Activated T-cell treated with anti-CD3 and anti-CD28 coated beads, Interleukin-2, amount 50 U/mL, for 72 hours (primary cell): ENCODE measurements at places on chromosomes 2 and 18.

DNA sequence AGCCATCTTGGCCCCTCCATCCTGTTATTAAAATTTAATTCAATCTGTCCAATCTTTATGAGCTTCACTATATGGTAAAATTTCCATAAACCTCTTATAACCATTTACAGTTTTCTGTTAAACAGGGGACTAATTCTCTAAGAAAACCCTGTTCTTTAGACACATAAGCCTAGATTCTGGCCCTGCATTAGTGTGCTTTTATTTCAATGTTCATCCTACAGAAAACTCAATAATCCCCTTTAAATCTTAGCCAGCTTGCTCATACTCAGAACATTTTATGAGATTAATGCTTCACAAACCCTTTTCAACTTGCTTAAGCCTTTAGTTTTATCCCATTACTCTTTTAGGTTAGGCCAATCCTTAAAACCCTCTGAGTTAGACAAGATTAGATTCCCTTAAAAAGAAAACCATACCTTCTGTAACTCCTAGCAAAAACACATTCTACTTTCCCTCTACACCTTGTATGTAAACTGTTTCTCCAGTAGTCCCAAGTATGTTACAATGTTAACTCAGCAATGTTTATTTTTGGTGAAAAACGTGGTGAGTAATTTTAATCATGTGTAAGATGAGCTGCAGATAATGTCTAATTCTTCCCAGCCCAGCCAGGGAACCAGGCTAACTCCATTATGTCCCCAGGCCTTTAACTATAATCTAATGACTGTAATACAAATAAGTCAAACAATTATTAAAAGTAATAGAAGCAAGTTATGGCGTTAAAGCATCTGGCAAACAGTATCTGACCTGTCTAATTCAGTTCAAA lies 1953.4 kb upstream of the LRRTM1 start:
- H3K27me3 ChIP-seq = no peaks in the 10 kb centered on the region
- H3K36me3 ChIP-seq = peaks cover 10% of the 10 kb centered on the region
- no peak overlapping the region for H3K27ac ChIP-seq
- H3K4me1 ChIP-seq = no peaks in the 10 kb centered on the region
- DNase-seq = no peak

GRCh38 chr18:30489890-30490643 lies 552.5 kb downstream of the DSC3 start:
- DNase-seq = no peak
- no peak overlapping the region for H3K27ac ChIP-seq
- no peaks in the 10 kb centered on the region for H3K4me1 ChIP-seq
- H3K27me3 ChIP-seq = no peaks in the 10 kb centered on the region

DNA sequence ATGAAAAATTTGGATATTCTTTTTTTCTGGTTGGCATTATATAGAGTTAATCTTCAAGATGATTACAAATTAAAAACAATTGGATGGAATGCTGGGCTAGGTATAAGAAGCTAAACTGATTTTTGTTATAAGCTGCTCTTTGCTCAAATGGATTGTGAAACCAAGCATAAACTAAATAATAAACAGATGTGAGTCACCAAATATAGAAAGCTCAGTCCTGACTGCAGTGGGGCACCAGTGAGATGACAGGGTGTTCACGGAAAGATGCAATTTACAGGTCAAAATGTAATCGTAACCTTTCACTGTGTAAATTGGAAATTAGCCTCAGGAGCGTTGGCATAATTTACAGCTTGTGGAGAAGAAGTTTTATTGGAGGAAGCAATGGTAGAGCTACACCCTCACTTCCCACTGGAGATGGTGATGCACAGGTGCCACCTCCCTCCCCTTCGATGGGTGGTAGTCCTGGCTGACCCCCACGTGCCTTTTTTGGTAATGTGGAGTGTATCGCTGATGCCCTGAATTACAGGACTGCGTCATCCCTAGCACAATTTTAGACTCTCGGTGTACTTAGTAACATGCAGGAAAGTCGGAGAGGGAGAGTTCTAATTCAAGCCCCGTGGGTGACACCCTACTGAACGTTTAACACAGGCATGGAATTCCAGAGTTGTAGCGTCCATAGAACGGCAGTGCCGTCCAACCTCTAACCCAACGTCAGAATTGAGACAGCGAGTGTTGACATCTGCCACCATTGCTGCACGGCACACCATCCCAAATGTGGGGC lies 73.9 kb upstream of the NFATC1 start:
- DNase-seq = no peak
- no peak overlapping the region for H3K4me3 ChIP-seq
- H3K36me3 ChIP-seq = peaks cover 4% of the 10 kb centered on the region
- H3K27me3 ChIP-seq = no peaks in the 10 kb centered on the region
- no peak overlapping the region for H3K27ac ChIP-seq

DNA sequence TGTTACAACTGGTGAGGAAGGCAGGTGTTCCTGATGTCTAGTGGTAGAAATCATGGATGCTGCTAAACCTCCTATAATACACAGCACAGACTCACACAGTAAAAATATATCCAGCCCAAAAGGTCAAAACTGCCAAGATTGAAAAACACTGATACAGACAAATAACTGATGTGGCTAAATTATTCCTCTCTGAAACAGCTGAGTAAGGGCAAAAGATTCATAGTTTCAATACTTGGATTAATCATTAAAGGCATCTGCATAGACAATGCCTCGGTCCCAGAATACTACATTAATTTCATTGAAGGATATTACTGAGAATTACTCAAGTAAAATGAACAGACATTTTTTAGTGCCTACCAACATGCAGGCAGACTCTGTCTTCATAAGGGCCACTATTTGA lies 180.7 kb upstream of the CRIM1 start:
- no peak overlapping the region for H3K27ac ChIP-seq
- H3K4me3 ChIP-seq = no peak overlapping the region
- H3K27me3 ChIP-seq = peaks cover 5% of the 10 kb centered on the region
- H3K36me3 ChIP-seq = no peaks in the 10 kb centered on the region
- no peak for DNase-seq

DNA sequence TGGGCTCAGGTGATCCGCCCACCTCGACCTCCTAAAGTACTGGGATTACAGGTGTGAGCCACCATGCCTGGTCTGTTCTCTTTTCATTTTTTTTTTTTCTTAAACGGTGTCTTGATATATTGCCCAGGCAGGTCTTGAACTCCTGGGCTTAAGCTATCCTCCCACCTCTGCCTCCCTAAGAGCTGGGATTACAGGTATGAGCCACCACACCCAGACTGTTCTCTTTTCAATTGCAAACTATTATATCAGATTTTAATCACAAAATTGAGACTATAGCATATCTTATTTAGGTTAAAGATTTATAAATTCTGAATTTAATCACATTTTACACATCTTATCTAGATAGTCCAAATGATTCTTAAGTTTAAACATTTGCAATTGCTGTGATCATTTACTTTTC lies 15.5 kb upstream of the ACTR2 start:
- H3K4me1 ChIP-seq = no peaks in the 10 kb centered on the region
- H3K36me3 ChIP-seq = no peaks in the 10 kb centered on the region
- no peak overlapping the region for H3K4me3 ChIP-seq
- no peak overlapping the region for H3K27ac ChIP-seq
- DNase-seq = no peak
- no peaks in the 10 kb centered on the region for H3K27me3 ChIP-seq

- H3K4me3 ChIP-seq = no peak overlapping the region
- no peak for DNase-seq
- no peak overlapping the region for H3K27ac ChIP-seq
- H3K36me3 ChIP-seq = no peaks in the 10 kb centered on the region
- H3K27me3 ChIP-seq = no peaks in the 10 kb centered on the region
These were observed 1027.7 kb downstream of the TMEM182 start for GRCh38 chr2:103789381-103790095.

GRCh38 chr2:162116352-162116751 lies 35.7 kb downstream of the GCG start:
- no peaks in the 10 kb centered on the region for H3K4me1 ChIP-seq
- no peak for DNase-seq
- H3K36me3 ChIP-seq = peaks cover 6% of the 10 kb centered on the region
- no peaks in the 10 kb centered on the region for H3K27me3 ChIP-seq

- no peaks in the 10 kb centered on the region for H3K27me3 ChIP-seq
- no peak overlapping the region for H3K4me3 ChIP-seq
- H3K27ac ChIP-seq = no peak overlapping the region
- no peak for DNase-seq
- H3K36me3 ChIP-seq = no peaks in the 10 kb centered on the region
These were observed 481.4 kb upstream of the KLHL29 start for GRCh38 chr2:22903616-22904015.

- H3K27ac ChIP-seq = peak overlapping the region; percentile 78
- DNase-seq = peak; percentile 34
- H3K4me1 ChIP-seq = peaks cover 51% of the 10 kb centered on the region
- peak overlapping the region; percentile 45 for H3K4me3 ChIP-seq
These were observed 31.5 kb downstream of the ZNF519 start for GRCh38 chr18:14100503-14101286.

DNA sequence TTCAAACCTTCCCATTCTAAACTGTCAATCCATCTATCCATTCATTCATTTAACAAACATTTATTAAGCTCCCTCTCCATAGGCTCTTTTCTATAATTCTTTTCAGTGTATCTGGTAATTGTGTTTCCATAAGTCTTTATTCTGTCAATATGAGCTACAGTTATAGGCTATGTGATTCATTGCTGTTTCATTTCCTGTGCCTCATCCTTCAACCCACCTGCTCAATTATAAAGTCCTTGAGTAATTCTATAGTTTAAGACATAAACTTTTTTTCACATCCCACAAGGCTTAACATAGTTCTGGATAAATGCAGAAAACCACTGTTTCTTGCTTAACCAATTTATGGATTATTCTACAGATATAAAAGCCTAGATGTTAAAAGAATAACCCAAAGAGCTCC lies 84.2 kb upstream of the PIK3C3 start:
- no peak overlapping the region for H3K4me3 ChIP-seq
- no peaks in the 10 kb centered on the region for H3K36me3 ChIP-seq
- no peak overlapping the region for H3K27ac ChIP-seq
- no peak for DNase-seq
- H3K27me3 ChIP-seq = peaks cover 21% of the 10 kb centered on the region

DNA sequence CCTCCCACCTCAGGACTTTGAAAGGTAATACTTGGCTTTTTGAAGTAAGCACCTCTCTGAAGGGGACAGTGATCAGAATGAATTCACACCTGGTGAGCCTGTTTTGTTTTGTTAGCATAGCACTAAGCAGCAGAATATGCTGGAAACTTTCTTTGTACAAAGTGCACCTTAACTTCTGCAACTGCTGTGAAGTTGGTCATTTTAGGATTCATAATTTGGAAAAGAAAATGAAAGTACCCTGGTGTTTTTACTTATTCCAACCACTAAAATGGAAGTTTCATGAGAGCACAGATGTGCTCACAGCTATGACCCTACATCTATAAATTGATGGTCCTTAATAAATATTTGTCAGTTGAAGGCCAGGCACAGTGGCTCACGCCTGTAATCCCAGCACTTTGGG lies 257.8 kb upstream of the STON1 start:
- H3K27ac ChIP-seq = no peak overlapping the region
- no peaks in the 10 kb centered on the region for H3K27me3 ChIP-seq
- peaks cover 3% of the 10 kb centered on the region for H3K36me3 ChIP-seq
- H3K4me3 ChIP-seq = no peak overlapping the region
- no peak for DNase-seq
- peaks cover 18% of the 10 kb centered on the region for H3K4me1 ChIP-seq

- H3K36me3 ChIP-seq = peaks cover 5% of the 10 kb centered on the region
- H3K4me3 ChIP-seq = no peak overlapping the region
- no peak overlapping the region for H3K27ac ChIP-seq
- DNase-seq = no peak
- H3K27me3 ChIP-seq = no peaks in the 10 kb centered on the region
These were observed 5.7 kb downstream of the TEX261 start for GRCh38 chr2:70988726-70989648.

DNA sequence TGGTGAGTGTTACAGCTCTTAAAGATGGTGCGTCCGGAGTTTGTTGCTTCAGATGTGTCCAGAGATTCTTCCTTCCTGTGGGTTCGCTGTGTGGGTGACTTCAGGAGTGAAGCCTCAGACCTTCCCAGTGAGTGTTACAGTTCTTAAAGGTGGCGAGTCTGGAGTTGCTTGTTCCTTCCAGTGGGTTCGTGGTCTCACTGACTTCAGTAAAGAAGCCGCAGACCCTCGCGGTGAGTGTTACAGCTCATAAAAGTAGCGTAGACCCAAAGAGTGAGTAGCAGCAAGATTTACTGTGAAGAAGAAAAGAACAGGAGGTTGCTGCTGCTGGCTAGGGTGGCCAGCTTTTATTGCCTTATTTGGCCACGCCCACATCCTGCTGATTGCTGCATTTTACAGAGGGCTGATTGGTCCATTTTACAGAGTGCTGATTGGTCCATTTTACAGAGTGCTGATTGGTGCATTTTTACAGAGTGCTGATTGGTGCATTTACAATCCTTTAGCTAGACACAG lies 34.0 kb upstream of the SPTBN1 start:
- H3K27ac ChIP-seq = no peak overlapping the region
- no peaks in the 10 kb centered on the region for H3K27me3 ChIP-seq

- H3K36me3 ChIP-seq = no peaks in the 10 kb centered on the region
These were observed 468.4 kb downstream of the SUCLG1 start for GRCh38 chr2:83990636-83991035.

DNA sequence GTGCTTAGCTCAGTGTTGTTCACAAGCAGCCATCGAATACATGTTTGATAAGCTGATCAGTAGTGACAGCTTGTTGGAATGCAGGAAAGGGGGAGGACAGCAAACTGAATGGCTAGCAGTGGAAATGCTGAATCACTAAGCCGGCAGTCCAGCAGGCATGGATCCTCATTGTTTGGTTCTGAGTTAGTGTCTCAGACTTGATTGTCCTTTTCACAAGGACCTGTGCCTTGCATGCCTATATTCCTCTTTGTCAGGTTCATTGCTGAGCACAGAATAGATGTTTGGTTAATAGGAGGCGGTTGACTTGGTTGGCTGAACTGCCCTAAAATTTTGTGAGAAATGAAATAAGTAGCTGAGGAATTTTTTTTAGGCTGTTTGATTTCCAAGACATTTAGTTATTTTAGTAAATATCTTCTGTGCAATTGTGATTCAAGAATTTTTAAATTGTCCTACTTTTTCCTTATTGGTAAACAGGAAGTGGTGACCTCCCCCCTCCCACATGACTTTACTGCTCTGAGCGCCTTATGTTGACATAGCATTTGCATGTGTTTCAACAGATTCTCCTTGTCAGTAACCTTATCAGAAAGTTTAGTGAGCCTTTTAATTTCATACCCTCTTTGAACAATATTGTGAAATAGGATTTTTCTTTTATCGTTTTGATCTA lies 21.4 kb upstream of the STON1 start:
- peak overlapping the region; percentile 90 for H3K27ac ChIP-seq
- peaks cover 35% of the 10 kb centered on the region for H3K36me3 ChIP-seq
- H3K27me3 ChIP-seq = no peaks in the 10 kb centered on the region
- peaks cover 9% of the 10 kb centered on the region for H3K4me1 ChIP-seq

- peaks cover 12% of the 10 kb centered on the region for H3K27me3 ChIP-seq
- no peak overlapping the region for H3K4me3 ChIP-seq
- no peak overlapping the region for H3K27ac ChIP-seq
- no peak for DNase-seq
These were observed 63.3 kb upstream of the TTC39C start for GRCh38 chr18:23951206-23951605.

- peaks cover 69% of the 10 kb centered on the region for H3K4me1 ChIP-seq
- no peaks in the 10 kb centered on the region for H3K27me3 ChIP-seq
These were observed 501 bp downstream of the RETREG2 start for GRCh38 chr2:219178377-219179175.

GRCh38 chr2:171244466-171244969 lies 83.8 kb upstream of the TLK1 start:
- peaks cover 6% of the 10 kb centered on the region for H3K27me3 ChIP-seq
- no peak overlapping the region for H3K4me3 ChIP-seq
- no peak for DNase-seq
- H3K27ac ChIP-seq = no peak overlapping the region
- peaks cover 3% of the 10 kb centered on the region for H3K36me3 ChIP-seq

- no peak overlapping the region for H3K4me3 ChIP-seq
- H3K36me3 ChIP-seq = no peaks in the 10 kb centered on the region
- no peak overlapping the region for H3K27ac ChIP-seq
- DNase-seq = no peak
These were observed 113.5 kb upstream of the TEX51 start for GRCh38 chr2:126785236-126785635.
